ENCODE measurements at places on chromosomes 2 and 18. TPM values are rescaled to one million over a fixed set of nuclear protein-coding genes. Genes with fewer than 3 reads are reported as not detected.

DNA sequence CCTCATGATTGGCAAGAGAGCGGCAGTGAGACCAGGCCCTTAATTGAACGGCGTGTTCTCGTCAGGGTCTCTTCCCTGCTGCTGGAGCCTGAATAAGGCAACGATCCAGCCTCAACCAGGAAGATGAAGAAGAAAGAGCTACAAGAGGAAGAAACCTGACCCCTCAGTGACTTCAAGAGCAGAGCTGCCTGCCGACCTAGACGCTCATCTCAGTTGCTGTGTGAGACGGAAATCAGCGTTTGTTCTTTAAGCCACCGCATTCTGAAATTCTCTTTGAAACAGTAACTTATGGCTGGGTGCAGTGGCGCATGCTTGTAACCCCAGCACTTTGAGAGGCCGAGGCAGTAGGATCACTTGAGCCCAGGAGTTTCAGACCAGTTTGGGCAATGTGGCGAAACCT, 29.6 kb upstream of the KCNG3 start:
- DNase-seq: peak; percentile 3

GRCh38 chr2:113041871-113042270, 10.8 kb downstream of the IL36B start:
- DNase-seq: no peak

GRCh38 chr2:241809383-241810306, 652 bp downstream of the NEU4 start:
- DNase-seq: no peak

- DNase-seq: no peak
Measured at GRCh38 chr2:144265654-144266053, 254.3 kb downstream of the ZEB2 start.

GRCh38 chr18:76488190-76488589, 6.9 kb downstream of the ZNF516 start:
- DNase-seq: no peak

RESP18 gene
- not detected for total RNA-seq

Measured in T-cell (primary cell).